Kasumi-1 (cell line): ENCODE measurements at places on chromosomes 4 and X.

- no peak for DNase-seq
Observed at GRCh38 chrX:53233536-53233935, 8.5 kb upstream of the KDM5C start.

DNA sequence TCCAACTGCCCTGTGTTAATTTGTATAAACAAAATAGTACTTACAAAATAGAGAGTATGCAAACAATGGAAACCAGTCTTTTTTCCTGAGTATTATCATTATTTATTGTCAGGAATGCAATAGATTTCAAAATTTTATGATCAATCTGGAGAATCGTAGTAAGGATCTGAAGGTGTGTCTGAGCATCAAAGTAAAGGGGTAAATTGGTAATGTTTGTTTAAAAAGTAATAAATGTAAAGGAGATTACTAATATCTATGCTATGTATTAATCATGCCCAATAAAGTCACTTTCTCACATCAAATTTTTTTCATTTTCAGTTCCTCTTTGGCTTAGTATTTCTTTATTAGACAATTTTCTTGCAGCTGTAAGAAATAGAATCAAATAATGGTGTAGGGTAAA lies 1507.1 kb upstream of the PCDH7 start:
- DNase-seq, result no peak

- DNase-seq, result no peak
Observed at GRCh38 chr4:33709247-33709646, 2535.1 kb downstream of the ARAP2 start.

DNA sequence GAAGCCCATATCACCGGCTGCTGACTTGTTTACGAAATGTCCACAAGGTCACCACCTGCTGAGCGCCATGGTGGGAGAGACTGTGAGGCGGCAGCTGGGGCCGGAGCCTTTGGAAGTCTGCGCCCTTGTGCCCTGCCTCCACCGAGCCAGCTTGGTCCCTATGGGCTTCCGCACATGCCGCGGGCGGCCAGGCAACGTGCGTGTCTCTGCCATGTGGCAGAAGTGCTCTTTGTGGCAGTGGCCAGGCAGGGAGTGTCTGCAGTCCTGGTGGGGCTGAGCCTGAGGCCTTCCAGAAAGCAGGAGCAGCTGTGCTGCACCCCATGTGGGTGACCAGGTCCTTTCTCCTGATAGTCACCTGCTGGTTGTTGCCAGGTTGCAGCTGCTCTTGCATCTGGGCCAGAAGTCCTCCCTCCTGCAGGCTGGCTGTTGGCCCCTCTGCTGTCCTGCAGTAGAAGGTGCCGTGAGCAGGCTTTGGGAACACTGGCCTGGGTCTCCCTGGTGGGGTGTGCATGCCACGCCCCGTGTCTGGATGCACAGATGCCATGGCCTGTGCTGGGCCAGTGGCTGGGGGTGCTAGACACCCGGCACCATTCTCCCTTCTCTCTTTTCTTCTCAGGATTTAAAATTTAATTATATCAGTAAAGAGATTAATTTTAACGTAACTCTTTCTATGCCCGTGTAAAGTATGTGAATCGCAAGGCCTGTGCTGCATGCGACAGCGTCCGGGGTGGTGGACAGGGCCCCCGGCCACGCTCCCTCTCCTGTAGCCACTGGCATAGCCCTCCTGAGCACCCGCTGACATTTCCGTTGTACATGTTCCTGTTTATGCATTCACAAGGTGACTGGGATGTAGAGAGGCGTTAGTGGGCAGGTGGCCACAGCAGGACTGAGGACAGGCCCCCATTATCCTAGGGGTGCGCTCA lies 8.7 kb upstream of the MSANTD1 start:
- DNase-seq, result no peak

DNA sequence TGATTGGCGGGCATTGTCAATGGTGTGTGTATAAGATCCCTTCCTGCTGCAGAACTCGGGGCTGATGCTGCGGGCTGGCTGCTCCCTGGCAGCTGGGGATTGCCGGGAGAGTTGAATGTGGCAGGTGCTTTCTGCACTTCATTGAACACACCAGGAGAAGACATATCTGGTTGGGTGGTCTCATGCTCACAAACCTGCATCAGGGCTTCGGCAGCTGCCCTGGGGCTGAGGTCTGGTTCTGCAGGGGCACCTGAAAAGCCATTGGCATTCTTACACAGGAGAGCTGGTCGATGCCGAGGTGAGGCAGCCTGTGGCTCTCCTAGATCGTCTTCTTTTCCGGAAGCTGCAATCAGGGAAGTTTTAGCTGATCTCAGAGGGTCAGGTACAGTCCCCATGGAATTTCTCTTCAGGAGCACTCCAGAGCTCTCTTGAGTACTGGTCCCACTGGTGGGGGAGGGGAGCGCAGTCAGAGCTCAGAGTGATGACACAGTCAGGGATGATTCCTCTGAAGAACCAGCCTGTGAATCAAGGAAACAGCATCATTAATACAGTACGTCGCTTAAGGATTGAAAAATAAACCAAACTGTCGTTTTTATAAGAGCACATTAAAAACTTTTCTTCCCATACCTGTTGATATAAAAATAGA lies 57.8 kb downstream of the GPRIN3 start:
- DNase-seq, result no peak

DNA sequence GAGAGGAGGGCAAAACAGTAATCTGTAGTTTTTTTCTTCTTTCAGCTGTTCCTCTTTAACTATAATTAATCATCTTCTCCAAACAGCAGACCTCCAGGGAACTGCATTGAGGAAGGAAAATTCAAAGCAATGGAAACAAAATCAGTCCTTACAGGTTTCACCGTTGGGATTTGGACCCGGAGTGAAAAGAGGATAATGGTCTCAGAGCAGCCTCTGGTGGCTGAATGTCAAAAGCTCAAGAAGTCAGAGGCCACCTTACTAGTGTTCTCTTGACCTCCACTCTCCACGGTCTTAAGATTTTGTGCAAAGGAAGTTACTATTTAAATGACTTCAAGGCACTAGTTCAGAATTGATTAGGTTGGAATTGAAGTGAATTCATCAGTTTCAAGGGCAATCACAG lies 16.0 kb upstream of the MID1 start:
- DNase-seq, result no peak

GRCh38 chr4:161920304-161921052 lies 243.3 kb downstream of the FSTL5 start:
- DNase-seq, result no peak

DNA sequence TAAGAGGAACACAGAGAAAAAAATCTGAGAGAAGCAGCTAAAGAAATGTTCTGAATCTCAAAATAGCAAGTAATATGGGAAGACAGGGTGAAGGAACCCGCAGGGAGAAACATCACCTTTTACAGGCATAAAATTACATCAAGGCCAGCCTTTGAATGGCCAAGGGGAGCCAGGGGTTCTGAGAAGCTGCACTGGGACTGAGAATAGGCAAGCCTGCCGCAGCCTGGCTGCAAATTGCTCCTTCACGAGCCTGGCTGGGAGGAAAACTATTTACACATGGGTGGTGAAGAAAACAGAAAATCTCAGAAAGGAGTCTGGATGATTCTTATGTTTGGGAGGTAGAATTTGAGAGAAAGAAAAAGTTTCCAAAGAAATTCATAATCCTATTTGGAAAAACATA lies 74.5 kb upstream of the QRFPR start:
- DNase-seq, result no peak

DNA sequence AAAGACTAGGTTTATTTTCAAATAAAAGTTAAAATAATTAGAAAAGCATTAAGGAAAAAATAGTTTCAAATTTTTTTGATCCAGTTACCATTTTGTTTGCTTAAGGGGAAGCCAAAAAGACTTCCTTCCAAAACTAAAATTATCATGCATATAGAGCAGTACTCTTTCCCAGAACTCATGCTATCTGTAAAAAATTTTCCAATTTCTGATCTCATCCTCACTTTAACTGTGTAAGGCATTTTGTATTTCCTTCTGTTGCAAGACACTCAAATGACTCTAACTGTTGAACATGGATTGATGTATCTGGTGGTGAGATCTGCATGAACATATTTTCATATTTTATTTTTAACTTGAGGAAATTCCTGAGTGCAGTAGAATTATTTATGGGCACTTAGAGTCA lies 150.1 kb downstream of the ADAM29 start:
- no peak for DNase-seq

DNA sequence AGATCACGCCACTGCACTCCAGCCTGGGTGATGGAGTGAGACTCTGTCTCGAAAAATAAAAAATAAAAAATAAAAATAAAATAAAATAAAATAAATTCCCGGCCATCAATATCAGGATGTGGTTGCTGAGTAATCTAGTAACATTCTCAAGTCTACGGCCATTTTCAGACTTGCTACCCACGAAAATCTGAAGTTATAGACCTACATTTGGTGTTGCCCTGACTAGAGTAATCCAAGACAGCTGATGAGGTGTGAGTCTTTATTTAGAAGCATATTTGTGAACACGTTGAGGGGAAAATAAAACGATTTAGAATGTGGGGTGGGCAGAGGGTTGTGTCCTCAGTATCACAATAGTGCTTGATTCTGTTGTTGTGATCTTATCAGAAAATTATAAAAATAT lies 130.2 kb upstream of the MID1 start:
- no peak for DNase-seq

GRCh38 chrX:14039344-14039743 lies 9.7 kb upstream of the GEMIN8 start:
- DNase-seq, result peak; percentile 67

- no peak for DNase-seq
Observed at GRCh38 chr4:104971462-104971861, 175.2 kb upstream of the TET2 start.

DNA sequence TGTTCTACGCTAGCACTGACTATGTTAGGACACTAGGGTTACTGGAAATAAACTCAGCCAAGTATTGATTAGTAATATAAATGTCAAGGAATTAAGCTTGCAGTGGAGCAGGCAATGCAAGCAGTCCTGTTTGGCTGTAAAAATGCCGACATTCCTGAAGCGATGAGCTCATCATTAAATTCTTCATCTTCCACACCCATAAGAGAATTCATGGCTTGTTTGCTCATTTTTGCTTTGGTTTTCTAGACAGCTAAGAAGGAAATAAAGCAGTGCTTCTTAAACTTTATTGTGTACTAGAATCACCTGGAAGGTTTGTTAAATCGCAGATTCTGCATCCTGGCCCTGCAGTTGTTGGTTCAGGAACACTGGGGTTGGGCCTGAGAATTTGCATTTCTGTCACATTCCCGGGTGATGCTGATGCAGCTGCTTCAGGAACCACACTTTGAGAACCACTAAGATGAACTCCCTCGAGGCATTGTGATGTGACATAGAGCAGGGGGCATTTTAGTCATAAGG lies 17.8 kb downstream of the ANXA3 start:
- DNase-seq, result no peak

- DNase-seq, result no peak
Observed at GRCh38 chr4:185592438-185592837, 57.1 kb upstream of the PDLIM3 start.

DNA sequence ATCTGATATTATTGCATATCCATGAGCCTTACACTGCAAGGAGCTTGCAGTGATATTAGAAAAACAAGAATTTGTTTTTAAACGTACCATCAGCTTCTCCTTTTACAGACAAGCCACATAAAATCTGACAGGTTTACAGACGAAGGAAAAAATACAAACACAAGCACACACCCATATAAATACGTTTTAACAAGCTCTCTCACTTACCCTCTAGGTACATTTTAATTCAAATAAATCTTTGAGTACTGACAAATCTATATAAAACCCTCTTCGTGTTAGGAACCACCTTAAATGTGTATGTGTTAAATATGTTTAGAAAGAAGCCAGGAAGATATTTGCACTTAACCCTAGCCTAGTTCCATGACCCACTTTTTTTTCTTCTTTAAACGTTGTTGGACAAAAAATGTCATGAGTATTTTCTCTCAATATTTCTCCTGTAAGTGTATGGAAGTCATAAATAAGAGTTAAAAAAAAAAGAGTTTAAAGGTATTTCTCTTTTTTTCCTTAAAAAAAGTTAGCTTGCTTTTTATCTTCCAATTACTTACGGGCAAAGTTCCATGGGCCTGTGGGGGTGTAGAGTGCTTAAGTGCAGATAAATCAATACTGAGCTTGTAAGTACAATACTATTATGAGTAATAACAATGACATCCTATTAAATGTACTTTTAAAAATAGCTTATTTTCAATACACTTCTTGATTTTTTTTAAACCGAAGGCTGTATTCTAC lies 1.5 kb downstream of the ARAP2 start:
- no peak for DNase-seq

DNA sequence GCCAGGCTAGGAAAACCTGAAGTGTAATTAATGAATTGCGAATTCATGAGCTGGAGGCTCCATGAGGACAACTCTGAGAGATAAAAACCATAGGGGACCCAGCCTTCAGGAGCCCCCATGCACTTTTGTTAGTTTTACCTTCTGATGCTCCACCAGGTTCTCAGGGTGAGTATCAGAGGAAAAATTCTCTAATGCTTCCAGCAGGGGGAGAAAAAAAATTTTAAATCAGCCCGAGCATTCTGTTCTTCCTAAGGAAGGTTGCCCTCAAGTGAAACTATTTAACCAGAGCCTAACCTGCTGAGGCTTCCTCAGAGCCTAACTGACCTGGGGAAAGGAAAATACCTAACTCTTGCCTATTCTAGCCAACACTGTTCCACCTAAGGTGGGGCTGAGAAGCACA lies 552.6 kb downstream of the PPARGC1A start:
- peak; percentile 45 for DNase-seq

GRCh38 chr4:102493794-102494193 lies 7.4 kb upstream of the NFKB1 start:
- no peak for DNase-seq

- no peak for DNase-seq
Observed at GRCh38 chrX:10480861-10481260, 139.5 kb downstream of the MID1 start.

- no peak for DNase-seq
Observed at GRCh38 chr4:142128529-142128928, 492.1 kb downstream of the IL15 start.

DNA sequence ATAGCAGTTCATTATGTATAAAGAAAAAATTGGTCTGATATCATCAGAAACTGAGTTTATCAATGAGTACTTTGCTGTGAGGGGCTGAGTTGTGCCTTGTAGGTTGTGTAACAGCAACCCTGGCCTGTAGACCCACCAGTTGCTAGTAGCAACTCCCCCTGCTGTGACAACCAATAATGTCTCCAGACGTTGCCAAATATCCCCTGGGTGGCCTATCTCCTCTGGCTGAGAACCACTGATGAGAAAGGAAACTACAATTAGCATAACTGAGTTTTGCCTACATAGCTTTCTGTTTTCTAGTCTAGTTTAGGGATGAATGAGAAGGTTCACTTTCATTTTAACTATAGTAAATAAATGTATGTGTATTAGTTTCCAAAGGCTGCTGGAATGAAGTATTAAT lies 234.1 kb downstream of the CPE start:
- no peak for DNase-seq

- no peak for DNase-seq
Observed at GRCh38 chr4:58113126-58113525, 1002.9 kb upstream of the IGFBP7 start.
